Dermis microvascular lymphatic vessel endothelial cell (primary cell): ENCODE measurements at places on chromosomes 7 and 10. TPM values are rescaled to one million over a fixed set of nuclear protein-coding genes. Genes with fewer than 3 reads are reported as not detected.

PTER gene
- 7.1 and 8.3 TPM in 2 replicates for total RNA-seq

SPDYE2B gene
- not detected in 2 replicates for total RNA-seq

DNA sequence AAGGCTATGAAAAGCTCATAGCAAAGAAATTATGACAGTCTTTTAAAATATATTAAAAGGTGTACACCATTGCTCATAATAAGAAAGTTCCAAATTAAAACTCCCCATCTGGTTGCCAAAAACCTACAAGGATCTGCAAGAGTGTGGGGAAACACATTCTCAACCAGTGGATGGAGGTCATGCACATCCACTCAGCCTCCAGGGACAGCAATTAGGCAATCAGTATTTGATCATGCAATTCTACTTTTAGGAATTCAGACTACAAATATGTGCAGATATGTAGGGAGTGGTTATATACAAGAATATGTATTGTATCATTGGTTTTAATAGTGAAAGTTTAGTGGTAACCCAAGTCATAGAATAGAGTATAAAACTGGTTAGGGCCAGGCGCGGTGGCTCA lies 157.8 kb downstream of the FGFR2 start:
- DNase-seq: no peak

- no peak for DNase-seq
Measured at GRCh38 chr7:1752771-1753563, 82.9 kb downstream of the ELFN1 start.
